Retinal pigment epithelial cell (primary cell): ENCODE measurements at places on chromosomes 12 and 14.

DNA sequence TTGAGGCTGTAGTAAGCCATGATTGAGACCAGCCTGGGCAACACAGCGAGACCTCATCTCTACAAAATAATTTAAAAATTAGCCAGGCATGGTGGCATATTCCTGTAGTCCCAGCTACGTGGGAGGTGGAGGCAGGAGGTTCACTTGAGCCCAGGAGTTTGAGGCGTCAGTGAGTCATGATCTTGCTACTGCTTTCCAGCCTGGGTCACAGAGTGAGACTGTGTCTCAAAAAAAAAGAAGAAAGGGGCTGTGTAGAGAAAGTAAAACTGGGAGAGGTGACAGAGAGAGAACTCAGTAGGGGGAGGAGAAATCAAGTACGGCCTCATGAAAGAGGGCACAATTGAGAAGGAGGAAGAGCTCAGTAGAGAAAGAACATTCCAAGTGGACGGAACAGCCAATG is 12.4 kb downstream of the TECPR2 start:
- DNase-seq: no peak

GRCh38 chr12:26319511-26319910 is 124.1 kb downstream of the SSPN start:
- no peak for DNase-seq

DNA sequence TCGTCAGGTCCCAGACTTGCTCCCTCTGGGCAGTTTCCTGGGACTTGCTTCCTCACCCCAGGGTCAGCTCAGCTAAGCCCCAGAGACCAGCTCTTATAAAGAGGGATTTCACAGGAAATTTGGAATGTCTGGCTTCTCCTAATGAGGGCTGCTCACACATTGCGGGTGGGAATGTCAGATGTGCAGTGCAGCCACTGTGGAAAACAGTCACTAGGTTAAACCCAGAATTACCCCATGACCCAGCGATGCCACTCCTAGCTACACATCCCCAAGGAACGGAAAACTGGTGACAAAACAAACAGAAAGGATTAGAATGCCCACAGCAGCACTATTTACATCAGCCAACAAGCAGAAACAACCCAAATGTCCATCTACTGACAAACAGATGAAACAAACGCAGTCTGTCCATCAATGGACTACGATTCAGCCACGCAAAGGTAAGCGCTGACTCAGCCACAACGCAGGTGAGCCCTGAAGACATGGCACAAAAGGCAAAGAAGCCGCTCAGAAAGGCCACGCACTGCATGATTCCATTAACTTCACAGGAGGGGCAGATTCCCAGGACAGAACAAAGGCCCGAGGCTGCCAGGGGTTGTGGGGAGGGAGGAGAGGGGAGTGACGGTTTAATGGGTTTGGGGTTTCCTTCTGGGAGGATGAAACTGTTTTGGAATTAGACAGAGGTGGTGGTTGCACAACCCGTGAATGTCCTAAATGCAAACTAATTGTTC is 63.0 kb downstream of the NCOR2 start:
- no peak for DNase-seq

DNA sequence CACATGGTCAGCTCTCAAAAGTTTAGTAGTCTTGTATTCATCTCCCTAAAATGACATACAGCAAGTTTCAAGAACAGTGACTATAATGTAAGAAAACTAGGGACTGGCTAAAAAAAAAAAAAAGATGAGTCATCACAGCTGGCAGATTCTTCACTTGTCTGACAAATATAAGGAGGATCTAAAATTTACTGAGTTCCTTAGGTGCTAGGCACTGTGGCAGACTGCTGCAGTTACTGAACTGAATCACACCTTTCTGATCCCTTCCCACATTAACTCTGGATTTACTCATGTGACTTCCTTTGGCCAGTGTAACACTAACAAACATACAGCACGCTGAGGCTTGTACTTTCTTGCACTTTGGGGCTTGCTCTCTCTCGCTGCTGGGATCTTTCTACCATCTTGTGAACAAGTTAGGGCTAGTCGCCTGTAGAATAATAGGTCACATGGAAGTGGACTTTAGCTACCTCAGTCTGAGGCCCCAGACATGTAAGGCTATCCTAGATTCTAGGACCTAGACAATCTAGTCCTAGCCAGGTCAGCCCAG is 32.1 kb downstream of the BAZ1A start:
- peak; percentile 30 for DNase-seq

DNA sequence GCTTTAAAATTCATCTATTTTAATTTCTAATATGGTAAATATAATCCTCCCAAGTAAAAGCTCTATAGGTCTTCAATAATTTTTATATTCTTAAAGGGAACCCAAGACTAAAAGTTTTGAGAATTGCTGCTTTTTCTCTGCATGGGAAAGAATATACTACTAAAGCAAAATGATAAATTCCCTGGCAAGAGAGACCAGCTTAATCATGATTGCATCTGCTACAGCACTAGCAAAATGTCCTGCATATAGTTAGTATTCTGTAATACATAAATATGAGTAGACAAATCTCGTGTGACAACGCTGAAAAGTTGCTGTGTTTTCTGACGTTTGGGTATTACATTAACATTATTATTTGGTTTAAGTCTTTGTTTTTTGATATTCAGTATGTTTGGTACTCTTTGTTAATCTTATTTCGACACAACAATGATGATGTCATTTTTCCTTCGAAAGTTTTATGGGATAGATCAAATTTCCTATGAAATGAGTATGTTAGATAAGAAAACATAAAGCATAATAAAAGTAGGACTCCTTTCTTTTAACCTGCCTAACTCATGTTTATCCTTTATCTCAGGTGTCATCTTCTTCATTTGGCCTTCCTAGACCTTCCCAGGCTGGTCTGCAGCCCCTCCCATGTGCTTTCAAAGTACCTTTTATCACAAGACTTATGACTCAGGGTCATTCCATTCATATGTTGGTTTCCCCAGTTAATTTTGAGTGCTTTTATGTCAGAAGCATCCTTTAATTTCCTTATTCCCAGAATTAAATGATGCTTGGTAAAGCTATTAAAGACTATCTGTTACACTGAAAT is 321.9 kb downstream of the RAD51B start:
- no peak for DNase-seq

DNA sequence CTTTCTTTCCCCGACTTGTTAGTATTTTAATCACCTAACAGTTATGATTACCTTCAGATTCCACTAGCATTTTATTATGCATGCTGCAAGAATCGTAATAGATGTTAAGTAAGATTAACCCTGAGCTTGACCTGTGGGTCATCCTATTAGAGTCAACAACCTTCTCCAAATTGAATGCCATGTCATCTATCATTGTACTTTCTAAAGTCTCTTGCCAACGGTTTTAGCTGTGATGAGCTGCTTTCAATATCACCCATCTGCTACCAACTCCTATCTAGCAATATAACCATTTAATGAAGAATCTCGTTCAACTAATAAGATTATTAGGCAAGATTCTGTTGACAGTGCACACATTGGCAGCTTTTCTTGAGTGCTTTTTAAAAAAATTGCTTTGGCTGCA is 33.7 kb downstream of the DACT1 start:
- DNase-seq: no peak

GRCh38 chr14:64676410-64677008 is 27.7 kb upstream of the PLEKHG3 start:
- no peak for DNase-seq

GRCh38 chr14:87623616-87624015 is 369.4 kb downstream of the GALC start:
- DNase-seq: no peak

GRCh38 chr12:124401704-124402221 is 106.9 kb downstream of the RFLNA start:
- DNase-seq: no peak

DNA sequence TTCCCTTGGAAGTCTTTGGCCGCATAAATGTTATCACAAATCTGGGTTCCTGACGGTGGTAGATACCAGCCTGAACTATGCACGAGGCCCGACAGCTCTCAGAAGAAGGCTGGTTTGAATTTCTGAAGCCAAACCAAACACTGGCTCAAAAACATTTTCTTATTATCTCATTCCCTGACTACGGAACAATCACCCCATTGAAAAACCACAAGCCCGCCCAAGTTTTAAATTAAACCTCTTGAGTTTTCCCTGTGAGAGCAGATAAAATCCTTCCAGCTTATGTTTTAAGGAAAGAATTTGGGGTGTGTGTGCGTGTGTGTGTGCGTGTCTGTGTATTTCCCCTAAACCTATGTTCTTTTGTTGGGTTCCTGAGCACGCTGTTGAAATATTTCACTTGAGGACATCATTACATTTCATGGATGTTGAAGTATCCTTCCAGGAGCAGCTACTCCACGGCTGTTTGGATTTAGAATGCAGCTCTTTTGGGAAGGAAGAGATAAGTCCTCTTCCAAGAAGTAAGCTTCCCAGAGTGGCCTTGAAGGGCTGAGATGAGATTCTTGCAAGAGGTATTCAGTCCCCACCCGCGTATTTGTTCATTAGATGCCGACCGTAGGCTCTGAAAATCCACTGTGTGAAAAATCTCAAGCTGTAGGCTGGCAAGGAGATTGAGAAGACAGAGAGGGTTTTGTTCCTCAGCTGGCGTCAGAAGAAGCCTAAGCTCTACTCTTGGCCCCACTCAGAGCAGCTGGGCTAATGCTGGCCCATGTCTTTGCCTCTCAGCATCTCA is 131.0 kb upstream of the NCOR2 start:
- peak; percentile 73 for DNase-seq
